Renal cortical epithelial cell (primary cell): ENCODE measurements at places on chromosomes 13 and 19.

DNA sequence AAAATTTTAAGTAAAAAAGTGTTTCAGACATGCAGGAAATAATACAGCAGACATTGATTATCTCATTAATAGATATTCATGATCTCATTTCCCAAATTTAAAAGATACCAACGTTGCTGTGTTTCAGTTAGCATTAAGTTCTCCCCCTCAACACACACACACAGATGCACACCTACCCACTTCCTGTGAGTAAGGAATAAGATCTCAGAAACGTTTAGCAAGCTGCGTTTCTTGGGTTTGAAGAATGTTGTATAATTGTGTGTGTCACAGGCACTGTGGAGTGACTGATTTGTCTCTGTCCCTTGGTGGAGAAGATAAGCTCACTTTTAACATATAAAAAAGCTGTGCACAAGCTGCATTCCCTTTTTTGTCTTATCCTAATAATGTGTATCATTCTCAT, 196.8 kb downstream of the PDS5B start:
- DNase-seq = peak; percentile 3

- no peak for DNase-seq
Observed at GRCh38 chr19:14377883-14378328, 3.3 kb upstream of the ADGRE5 start.

- DNase-seq = no peak
Observed at GRCh38 chr19:33830264-33830663, 33.6 kb downstream of the KCTD15 start.

DNA sequence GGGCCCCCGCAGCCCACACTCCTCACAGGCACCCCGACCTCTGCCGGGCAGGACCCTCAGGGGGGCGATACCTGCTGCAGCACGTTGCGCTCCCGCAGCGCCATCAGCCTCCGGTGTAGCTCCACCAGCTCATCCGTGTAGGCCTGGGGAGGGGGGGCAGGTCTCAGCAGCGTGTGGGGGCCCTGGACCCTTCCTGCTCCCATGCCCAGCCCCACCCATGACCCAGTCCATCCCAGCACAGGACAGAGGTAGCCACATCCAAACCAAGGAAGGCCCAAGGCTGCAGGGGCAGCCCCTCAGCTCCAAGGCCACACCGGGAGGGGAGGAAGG, 66.5 kb downstream of the MLLT1 start:
- DNase-seq = no peak

- no peak for DNase-seq
Observed at GRCh38 chr19:35294859-35295791, 3.2 kb downstream of the MAG start.

GRCh38 chr13:112118451-112119064, 51.6 kb downstream of the SOX1 start:
- no peak for DNase-seq
